Naive thymus-derived CD8-positive, alpha-beta T cell (primary cell): ENCODE measurements at places on chromosomes 2 and 18. TPM values are rescaled to one million over a fixed set of nuclear protein-coding genes. Genes with fewer than 3 reads are reported as not detected.

DNA sequence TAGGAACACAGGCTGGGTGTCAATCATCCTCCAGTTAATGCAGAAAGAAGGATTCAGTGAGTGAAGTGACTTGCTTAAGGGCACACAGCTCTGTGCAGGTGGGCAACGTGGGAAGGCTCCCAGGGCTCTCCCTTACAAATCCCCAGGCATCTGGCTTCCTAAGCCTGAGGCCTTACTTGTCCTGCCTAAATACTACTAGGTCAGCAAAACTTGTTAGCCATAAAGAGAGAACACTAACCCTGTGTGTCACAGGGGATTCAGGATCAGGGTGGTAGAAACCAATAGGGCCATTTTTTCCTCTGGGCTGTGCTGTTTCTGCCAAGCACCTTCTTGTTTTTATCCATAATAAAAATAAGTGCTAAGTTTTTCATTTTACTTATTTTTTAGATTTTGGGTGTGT lies 55.0 kb downstream of the GATA6 start:
- H3K4me3 ChIP-seq = no peak overlapping the region
- peaks cover under 1% of the 10 kb centered on the region for H3K27me3 ChIP-seq
- H3K4me1 ChIP-seq = peaks cover 11% of the 10 kb centered on the region
- no peak for DNase-seq

- H3K36me3 ChIP-seq = no peaks in the 10 kb centered on the region
- no peak overlapping the region for H3K27ac ChIP-seq
- no peak for DNase-seq
- H3K27me3 ChIP-seq = peaks cover 3% of the 10 kb centered on the region
- H3K4me1 ChIP-seq = no peaks in the 10 kb centered on the region
- no peak overlapping the region for H3K4me3 ChIP-seq
Observed at GRCh38 chr2:19139386-19139785, 219.0 kb downstream of the OSR1 start.

DNA sequence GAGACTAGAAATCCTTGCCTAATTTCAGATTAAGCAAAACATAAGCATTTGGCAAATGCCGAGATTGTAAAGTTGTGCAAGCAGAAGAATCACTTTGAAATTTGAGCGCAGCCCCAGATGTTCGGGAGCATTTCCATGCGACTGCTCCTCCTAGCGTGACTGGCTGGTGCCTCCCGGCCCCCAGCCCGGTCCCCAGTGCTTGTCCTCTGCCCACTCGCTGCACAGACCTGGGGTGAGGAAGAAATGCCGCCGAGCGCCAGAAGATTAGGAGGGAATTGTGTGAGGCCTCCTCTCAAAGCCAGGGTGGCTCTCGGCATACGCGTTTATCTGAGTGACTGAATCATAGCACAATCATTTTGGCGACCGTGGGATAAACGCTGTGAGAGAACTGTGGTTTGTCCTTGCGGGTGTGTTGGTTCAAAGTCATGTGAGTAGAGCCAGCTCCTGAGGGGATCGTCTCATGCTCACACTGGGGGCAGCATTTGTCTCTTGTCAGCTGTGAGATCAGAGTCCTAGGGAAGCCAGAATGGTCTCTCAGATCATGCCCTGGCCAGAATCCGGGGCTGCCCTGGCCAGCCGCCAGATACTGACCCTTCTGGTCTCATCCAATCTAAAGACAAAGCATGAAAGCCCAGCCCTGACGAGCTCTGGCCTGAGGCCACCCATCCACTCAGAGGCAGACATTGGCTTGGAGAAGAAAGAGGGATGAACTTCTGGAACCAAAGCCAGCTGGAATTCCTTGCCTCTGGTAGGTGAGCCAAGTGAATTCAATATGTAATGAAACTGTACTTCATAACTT lies 189.3 kb downstream of the SH3RF3 start:
- H3K36me3 ChIP-seq = no peaks in the 10 kb centered on the region
- H3K27ac ChIP-seq = no peak overlapping the region
- no peak for DNase-seq

DNA sequence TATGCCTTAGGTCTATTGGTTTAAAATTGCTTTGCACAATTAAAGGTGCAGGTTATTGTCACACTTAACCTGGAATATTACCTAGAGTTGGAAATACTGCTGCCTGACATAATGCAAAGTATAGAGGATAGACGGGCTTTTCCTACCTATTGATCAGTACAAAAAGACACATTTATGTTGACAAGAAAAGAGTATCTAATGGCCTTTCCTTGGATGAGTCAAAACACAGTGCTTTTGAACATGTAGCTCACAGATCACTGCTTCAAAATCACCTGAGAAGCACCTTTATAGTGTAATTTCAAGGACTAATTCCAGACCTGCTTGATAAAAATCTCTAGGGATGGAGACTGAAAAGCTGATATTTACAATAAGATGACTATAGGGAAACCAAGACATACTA lies 262.8 kb downstream of the DCC start:
- no peaks in the 10 kb centered on the region for H3K4me1 ChIP-seq
- DNase-seq = no peak
- H3K27ac ChIP-seq = no peak overlapping the region
- H3K4me3 ChIP-seq = no peak overlapping the region

DNA sequence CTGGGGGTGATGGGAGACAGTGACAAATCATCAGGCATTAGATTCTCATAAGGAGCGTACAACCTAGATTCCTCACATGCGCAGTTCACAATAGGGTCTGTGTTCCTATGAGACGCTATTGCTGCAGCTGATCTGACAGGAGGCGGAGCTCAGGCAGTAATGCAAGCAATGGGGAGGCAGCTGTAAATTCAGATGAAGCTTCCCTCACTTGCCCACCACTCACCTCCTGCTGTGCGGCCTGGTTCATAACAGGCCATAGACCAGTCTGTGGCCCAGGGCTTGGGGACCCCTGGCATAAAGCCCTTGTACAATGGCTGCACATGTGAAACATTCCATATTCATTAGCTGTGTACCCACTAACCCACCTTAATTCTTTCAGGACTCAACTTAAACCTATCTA lies 18.0 kb downstream of the NMUR1 start:
- no peaks in the 10 kb centered on the region for H3K27me3 ChIP-seq
- H3K4me1 ChIP-seq = peaks cover 18% of the 10 kb centered on the region
- peaks cover 7% of the 10 kb centered on the region for H3K36me3 ChIP-seq
- no peak for DNase-seq
- no peak overlapping the region for H3K4me3 ChIP-seq
- no peak overlapping the region for H3K27ac ChIP-seq

GRCh38 chr2:156589381-156590079 lies 153.4 kb downstream of the GPD2 start:
- H3K4me3 ChIP-seq = no peak overlapping the region
- H3K27ac ChIP-seq = no peak overlapping the region
- DNase-seq = peak; percentile 46
- H3K36me3 ChIP-seq = no peaks in the 10 kb centered on the region

The THSD7B gene
- not detected for total RNA-seq
